ENCODE measurements at places on chromosomes 6 and 20. TPM values are rescaled to one million over a fixed set of nuclear protein-coding genes. Genes with fewer than 3 reads are reported as not detected.
A peak's percentile ranks its signal among the peaks of the same experiment; 100 is the strongest.

The EPPIN gene
- 0.18 TPM for total RNA-seq

The PSORS1C1 gene
- total RNA-seq: 0.44 TPM

The C6orf163 gene
- 3.3 TPM for total RNA-seq

The HCRTR2 gene
- total RNA-seq: 0.29 TPM

The PRPH2 gene
- total RNA-seq: 0.40 TPM

The SYNDIG1 gene
- 1.9 TPM for total RNA-seq

GRCh38 chr20:46699651-46700359, 9.6 kb upstream of the SLC2A10 start:
- DNase-seq: peak; percentile 81

DNA sequence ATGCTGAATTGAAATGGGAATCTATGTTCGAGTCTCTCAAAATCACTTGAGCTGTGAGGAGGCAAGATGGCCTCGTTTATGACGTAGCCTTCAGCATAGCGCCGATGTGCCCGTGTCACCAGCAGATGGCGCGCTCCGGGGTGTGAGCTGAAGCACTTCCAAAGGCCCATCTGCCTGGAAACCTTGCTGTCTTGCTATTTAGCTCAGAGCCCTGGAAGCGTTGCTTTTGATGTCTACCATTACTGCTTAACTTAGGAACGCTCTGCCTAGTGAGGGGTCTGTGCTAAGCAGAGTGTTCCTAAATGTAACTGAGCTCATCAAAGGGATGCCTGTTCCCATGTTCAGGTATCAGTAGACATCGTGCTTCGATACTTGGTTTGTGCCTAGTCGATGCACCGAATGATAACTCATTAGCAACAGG, 67.7 kb downstream of the SYCP2L start:
- peak; percentile 97 for DNase-seq

DNA sequence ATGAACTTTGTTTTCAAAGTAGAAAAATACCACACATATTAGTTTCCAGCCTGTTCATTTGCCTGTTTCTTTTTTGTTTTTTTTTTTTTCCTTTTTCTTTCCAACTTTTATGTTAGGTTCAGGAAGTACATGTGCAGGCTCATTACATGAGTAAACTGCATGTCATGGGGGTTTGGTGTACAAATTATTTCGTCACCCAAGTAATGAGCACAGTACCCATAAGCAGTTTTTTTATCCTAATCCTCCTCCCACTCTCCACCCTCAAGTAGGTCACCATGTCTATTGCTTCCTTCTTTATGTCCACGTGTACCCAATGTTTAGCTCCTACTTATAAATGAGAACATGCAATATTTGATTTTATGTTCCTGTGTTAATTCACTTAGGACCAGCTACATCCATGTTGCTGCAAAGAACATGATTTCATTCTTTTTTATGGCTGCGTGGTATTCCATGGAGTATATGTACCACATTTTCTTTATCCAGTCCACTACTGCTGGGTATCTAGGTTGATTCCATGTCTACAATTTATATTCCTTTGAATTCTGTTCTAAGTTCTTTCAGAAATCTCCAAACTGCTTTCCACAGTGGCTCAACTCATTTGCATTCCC, 31.8 kb downstream of the SNX14 start:
- no peak for DNase-seq

GRCh38 chr20:34426026-34426425, 63.0 kb downstream of the ITCH start:
- no peak for DNase-seq

DNA sequence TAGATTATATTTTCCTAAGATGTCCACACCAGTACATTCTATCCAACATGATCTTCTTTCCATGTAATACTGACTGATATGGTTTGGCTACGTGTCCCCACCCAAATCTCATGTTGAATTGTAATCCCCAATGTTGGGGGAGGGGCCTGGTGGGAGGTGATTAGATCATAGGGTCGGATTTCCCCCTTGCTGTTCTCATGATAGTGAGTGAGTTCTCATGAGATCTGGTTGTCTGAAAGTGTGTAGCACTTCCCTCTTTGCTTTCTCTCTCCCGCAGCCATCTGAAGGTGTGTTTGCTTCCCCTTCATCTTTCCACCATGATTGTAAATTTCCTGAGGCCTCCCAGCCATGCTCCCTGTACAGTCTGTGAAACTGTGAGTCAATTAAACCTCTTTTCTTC, 12.2 kb upstream of the HBS1L start:
- DNase-seq: no peak

DNA sequence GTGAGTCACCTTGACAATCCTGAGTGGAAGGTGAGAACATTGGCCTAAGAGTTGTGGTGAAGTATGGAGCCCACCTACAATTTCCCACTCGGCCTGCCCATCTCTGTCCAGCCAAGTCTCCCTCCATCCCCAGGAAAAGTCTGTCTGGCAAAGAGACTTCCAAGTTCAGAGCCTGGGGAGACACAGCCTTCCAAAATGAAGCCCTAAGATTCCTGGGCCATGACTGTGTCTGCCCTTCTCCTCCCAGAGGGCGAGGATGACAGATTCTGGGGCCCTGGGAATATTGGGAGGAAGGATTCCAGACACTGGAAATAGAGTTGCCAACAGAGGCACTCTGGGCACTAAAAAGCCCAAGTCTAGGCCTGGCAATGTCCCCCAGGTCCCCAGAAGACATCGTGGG, 176.8 kb downstream of the NFATC2 start:
- DNase-seq: no peak

DNA sequence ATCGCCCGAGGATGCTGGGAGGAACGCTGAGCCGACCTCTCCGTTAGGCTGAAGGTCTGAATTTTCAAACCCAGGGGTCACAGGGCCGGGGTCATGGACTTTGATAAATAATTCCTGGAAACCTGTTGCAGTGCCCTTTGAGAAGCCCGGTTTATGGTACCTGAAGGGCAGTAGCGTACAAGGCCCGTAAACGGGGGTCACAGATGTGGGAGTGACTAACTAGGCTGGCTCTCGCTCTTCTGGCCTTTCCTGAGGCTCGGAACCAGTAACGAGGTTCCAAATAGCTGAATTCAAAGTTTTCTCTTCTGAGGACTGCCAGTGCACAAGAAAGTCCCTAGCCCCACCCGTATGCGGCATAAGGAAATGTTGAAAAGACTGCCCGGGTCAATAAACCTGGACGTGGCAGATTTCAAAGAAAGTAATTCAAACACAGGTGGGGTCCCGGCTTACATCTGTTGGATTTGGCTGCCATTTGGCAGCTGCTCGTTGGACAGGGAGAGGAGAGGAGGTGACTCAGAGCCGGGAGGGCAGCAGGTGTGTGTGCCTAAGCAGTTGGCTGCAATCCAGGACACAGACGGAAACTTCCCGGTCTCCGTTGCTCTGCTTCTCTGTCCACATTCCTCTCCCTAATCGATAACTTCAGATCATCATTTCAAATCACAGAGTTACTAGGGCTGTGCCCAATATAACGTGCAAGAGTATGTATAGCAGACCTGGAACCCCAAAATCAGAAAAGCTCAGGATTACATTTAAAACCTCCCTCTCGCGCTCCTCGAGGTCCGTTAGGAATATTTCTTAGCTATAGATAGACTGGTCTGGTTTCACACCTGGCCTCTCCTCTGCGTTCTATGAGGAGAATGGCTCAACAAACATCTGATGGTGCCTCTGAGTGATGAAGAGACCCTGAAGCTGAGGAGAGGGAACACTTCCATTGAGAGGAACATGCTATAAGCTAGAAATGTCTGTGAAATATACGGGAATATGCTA, 765 bp upstream of the GMDS start:
- DNase-seq: peak; percentile 80

DNA sequence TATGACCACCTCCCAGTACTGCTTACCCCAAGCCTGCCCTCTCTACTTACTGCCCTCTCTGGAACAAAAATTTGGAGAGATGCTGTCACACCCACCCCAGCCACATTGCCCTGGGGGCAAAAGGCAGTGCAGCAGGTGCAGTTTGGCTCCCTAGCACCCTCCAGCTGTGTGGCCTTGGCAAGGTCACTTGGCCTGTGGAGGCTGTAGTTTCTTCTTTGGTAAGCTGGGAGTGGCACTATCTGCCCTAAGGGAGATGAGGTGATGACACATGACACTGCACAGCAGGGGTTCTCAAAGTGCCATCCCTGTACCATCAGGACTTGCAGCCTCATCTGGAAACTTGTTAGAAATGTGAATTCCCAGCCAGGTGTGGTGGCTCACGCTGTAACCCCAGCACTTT, 44.8 kb downstream of the TAF8 start:
- no peak for DNase-seq

GRCh38 chr20:37373020-37373598, 27.2 kb downstream of the SRC start:
- no peak for DNase-seq

- peak; percentile 49 for DNase-seq
These were observed 78.0 kb upstream of the MAFB start for GRCh38 chr20:40766790-40767614.

DNA sequence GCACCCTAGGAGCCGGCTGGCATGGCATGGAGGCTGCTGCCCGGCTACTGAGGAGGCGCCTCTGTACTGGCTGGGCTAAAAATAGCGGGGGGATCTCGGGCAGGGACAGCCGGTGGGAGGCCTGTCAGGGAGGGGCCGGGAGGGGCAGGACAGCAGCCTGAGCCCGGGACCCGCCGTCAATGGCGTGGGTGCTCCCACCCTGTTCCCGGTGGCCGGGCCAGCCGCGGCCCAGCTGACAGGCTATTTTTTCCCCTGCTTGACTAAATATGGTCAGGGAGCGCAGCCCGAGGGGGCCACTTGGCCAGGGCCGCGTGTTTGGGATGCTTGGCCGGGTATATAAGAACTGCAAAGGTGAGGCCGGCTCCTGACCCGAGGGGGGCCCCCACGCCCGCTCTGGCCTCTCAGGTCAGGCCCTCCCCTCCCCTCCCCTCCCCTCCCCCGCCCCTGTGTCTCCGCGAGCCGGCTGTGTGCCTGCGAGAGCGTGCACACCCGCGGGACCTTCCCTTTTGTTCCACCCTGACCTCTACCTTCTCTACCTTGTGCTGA, 74.4 kb upstream of the GATA5 start:
- DNase-seq: peak; percentile 55

GRCh38 chr20:58444746-58445255, 55.8 kb downstream of the VAPB start:
- DNase-seq: no peak

GRCh38 chr6:4860387-4860786, 84.2 kb downstream of the CDYL start:
- DNase-seq: no peak

- DNase-seq: peak; percentile 97
These were observed 23.9 kb downstream of the MYH7B start for GRCh38 chr20:34979366-34980153.

DNA sequence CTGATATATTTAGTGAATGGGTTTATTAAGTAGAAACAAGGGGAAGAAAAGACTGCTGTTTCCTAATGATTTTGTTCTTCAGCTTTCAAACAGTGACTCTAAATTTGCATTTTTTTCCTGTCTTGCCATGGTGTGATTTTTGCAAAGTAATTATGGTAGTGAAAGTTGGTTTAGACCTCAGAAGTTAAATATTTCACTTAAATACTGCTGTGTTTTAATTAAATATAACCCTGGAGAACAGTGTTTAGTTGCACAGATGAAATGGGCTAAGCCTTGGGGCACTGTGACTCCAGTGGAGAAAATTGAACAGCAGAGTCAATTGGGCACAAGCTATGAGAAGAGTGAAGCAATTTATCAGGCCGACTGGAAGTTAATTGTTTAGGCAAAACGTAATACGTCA, 111.1 kb upstream of the MCHR2 start:
- no peak for DNase-seq

- DNase-seq: no peak
These were observed 14.0 kb downstream of the IGF2R start for GRCh38 chr6:159982731-159983506.
